ENCODE measurements at places on chromosomes 7 and 10.

DNA sequence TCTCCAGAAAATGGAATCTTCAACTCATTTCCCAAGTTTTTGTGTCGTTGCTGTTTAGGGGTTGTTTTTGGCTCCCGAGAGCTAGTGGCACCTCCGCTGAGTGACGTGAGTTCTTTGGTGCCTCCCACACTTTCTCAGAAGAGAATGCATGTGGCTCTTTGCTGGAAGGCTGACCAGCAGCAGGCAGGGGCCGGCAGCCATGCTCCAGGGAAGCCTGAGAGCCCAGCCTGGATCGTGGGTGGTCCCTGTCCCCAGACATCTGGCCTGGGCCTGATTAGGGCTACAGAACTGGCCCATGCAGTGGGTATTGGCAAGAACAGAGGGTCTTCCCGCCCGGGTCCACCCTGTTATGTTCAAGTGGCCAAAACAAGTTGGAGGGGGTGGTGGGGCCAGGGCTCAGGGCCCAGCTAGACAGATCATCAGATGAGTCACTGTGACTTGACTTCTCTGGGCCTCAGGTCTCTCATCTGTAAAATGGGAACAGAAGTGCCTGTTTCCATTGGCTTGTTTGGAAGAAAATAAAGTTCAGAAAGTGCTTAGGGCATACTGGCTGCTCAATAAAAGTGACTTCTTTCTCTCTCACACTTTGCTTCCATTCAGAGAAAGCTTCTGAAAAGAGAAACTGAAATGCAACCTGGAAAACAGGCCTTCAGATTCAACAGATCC is 83.1 kb downstream of the STRA8 start:
- DNase-seq, result no peak

DNA sequence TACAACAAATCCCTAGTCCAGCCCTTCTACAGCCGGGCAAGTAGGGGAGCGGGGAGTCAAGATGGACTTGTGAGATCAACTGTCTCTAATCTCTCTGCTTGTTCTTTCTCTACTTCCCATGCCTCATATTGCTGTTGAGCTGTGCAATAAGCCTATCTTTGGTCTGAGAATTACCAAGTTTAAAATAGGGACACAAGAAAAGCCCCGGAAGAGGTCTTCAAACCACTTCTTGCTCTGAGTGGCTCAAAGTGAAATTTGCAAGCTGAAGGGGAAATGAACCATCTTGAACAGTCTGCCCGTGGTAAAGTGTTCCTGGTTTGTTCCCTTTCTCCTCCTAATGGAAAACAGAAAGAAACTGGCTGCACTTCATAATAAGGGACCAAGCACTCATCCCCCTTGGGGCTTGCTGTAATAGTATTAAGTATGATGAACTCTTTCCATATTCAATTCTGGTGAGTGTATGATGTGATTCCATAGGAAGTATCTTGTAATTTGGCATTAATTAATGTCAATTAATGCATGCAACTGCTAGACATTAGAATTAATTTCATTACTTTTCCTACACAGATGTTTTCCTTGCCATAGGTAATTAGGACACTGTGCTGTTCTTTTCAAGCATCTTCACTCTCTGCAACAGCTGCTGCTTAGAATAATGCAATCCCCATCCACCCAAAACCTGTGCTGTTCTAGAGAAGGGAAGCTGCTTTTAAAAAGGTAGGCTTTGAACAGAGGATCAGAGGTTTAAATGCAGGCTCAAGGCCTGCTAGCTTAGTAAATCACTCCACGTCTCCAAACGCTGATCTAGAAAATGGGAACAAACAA is 449.6 kb downstream of the SORCS1 start:
- DNase-seq, result no peak

GRCh38 chr7:155973451-155973997 is 161.3 kb upstream of the SHH start:
- no peak for DNase-seq

DNA sequence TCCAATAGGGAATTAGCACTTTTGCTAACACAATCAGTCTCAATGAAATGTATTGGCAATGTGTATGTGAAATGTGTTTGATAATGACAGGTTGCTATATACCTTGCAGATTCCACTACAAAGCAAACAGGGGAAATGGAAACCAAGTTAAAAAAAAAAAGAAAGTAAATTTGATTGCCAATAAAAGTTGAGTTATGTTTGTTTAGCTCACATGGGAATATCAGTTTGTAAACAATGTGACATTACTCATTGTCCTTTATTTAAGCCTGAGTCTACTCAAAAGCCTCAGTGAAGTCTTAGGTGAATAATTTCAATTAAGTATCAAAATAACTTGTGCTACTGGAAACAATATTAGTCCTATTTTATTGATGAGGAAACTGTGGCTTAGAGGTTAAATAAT is 285.2 kb downstream of the CACNA2D1 start:
- no peak for DNase-seq

DNA sequence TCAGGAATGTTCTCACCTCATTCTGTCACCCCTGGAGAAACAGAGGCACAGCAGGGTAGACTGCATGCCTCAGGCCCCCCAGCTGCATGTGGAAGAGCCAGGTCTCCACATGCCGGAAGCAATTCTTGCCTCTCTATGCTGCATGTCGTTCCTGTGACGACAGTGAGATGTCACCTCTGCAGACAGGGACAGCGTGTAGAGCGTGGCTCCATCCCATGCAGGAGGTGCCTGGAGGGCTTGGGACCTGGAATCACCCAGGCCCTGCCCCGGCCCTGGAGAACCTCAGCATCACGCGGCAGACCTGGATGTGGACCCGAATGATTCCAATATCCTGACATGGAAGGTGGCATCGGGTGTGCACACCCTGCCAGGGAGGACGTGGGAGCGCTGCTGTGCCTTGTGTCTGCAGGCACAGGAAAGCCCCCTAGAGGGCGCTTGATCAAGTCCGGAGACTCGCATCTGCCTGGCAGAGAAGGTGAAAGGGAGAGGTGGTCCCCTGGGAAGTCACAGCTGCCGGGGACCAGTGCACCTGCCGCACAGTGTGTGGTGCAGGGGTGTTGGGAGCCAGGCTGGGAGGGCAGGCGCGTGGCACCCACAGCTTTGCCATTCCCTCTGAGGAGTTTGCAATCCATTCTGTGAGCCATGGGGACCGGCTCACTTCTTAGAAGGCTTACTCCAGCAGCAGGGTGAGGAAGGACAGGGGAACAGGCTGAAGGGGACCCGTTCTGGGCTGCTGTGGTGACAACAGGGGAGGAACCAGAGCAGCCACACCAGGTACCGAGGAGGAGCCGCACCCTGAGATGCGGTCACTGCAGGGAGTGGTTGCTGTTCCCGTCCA is 45.3 kb upstream of the EN2 start:
- peak; percentile 29 for DNase-seq

Data from stimulated activated CD8-positive, alpha-beta memory T cell treated with anti-CD3 and anti-CD28 coated beads, Interleukin-2, amount 100 ng/mL, for 48 hours (primary cell).